ENCODE measurements at places on chromosomes 7 and 10.

DNA sequence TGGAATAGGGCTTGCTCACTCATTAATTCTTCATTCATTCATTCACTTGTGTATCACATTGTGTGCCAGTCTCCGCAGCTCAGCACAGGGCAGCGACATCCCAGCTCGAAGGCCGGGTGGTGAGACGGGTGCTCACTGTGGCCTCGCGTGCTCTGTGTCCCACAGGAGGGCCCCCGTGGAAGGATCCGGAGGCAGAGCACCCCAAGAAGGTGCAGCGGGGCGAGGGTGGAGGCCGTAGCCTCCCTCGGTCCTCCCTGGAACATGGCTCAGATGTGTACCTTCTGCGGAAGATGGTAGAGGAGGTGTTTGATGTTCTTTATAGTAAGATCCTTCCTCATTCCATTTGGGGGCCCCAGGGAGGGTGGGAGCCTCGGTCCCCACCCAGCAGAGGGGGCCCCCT, 61.6 kb downstream of the GTF2IRD1 start:
- DNase-seq: no peak

GRCh38 chr10:88045656-88046415, 182.4 kb downstream of the PTEN start:
- DNase-seq: no peak

DNA sequence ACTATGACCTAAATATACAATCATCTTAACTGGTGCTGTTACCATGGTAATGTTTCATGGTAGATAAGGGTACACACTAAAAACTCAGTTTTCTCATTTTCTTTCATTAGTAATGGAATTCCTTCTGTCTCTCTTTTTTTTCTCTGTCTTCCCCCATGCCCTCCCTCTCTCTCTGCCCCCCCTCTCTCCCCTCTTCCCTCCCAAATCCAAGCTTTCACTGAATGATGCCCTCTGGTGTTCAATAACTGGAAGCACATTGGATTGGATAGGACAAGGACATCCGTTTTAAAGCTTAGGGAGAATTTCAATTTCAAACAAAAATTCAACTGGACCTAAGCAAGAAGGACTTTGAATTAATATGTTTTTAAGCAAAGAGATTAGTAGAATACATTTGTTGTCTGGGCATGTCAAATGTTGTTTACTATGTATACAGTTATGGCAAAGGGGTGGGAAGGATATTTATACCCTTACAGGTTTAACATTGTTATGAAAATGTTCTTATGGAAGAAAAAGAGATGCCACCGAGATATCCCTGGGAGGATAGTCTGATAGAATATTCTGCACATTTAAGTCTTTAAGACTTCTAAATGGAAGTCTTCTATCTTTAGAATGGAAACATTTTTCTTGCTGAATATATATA, 6.1 kb downstream of the CHRM2 start:
- no peak for DNase-seq

GRCh38 chr10:130341356-130341755, 205.2 kb downstream of the GLRX3 start:
- no peak for DNase-seq

GRCh38 chr10:118843647-118844265, 89.0 kb upstream of the CACUL1 start:
- DNase-seq: no peak

DNA sequence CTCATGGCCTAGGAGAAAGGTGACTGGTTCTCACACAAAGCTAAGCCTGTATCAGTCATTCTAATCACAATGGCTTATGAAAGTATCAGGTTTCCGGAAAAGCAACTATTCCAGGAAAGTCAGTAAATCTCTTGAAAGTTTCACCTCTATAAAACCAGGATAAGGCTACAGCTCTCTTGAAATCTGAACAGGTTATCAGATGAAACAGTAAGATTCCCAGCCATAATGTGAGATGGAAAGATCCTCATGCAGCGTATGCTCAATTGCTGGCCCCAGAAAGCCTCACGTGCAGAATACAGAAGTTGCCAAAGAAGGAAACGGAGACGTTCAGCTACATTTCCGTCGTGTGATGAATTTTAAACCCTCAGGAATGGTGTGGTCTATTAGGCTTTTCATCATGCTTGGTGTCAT, 90.0 kb downstream of the PFKFB3 start:
- DNase-seq: no peak
